Muscle of leg (tissue), 16 donors: ENCODE measurements at places on chromosomes 6 and 20. TPM values are rescaled to one million over a fixed set of nuclear protein-coding genes. Genes with fewer than 3 reads are reported as not detected.

Gene CDSN
- total RNA-seq, result not detected

Gene FAM162B
- total RNA-seq, result 12.3 TPM

Gene RNF39
- total RNA-seq, result not detected

Gene MOXD1
- total RNA-seq, result 3.1 TPM

Gene ECHDC1
- 51.2 TPM for total RNA-seq

Gene TOX2
- total RNA-seq, result 0.44 TPM

Gene GFRA4
- total RNA-seq, result not detected

Gene LGSN
- not detected for total RNA-seq

Gene PAK5
- total RNA-seq, result 0.04 TPM

Gene PRICKLE4
- total RNA-seq, result 2.6 TPM

Gene FBXL4
- 10.8 TPM for total RNA-seq

Gene TINAG
- total RNA-seq, result 0.04 TPM

Gene OPRM1
- not detected for total RNA-seq

Gene ASIP
- 0.27 TPM for total RNA-seq

Gene LINC00237
- total RNA-seq, result 0.18 TPM

Gene RSPH9
- total RNA-seq, result 0.49 TPM

Gene SLC52A3
- total RNA-seq, result 0.22 TPM

Gene SLC24A3
- 5.9 TPM for total RNA-seq

Gene SIRPD
- not detected for total RNA-seq

Gene HLA-DPA1
- 18.6 TPM for total RNA-seq

Gene FOXP4
- total RNA-seq, result 3.0 TPM

Gene PRDM13
- 0.04 TPM for total RNA-seq

Gene TAF8
- 13.8 TPM for total RNA-seq

Gene EDN3
- total RNA-seq, result 17.9 TPM

Gene DDO
- 0.49 TPM for total RNA-seq

Gene SLC17A3
- not detected for total RNA-seq
